Activated T-helper 1 cell treated with anti-CD3 and anti-CD28 coated beads, Interleukin-2, amount 50 U/mL, for 16 hours (primary cell): ENCODE measurements at places on chromosomes 7 and 10.

- no peak for DNase-seq
These were observed 251.2 kb downstream of the ARHGAP12 start for GRCh38 chr10:31677195-31678138.

DNA sequence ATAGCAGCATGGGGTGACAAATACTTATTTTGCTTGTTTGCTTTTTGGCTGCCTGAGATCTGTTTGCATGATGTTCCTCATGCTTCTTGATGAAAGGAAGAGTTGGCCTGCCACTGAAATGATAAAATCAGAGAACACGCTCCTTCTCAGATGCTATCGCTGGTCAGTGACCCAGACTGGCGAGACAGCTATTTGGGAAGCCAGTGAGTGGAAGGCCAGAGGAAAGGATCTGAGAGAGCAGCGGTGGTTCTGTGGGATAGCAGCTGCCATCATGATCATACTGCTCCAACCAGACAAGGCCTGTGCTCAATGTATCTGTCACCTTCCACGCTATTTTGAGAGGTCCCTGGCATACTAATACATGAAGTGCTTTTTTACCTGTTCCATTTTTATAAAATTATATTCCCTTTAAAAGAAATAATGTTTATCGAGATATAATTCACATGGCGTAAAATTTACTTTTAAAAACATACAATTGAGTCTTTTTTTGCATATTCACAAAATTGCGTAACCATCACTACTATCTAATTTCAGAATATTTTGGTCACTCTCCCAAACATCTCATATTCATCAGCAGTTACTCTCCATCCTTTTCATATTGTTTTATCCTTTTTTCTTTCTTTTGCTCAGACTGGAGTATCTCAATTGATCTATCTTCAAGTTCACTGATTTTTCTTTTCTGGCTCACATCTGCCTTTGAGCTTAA lies 695.1 kb downstream of the TNS3 start:
- no peak for DNase-seq

DNA sequence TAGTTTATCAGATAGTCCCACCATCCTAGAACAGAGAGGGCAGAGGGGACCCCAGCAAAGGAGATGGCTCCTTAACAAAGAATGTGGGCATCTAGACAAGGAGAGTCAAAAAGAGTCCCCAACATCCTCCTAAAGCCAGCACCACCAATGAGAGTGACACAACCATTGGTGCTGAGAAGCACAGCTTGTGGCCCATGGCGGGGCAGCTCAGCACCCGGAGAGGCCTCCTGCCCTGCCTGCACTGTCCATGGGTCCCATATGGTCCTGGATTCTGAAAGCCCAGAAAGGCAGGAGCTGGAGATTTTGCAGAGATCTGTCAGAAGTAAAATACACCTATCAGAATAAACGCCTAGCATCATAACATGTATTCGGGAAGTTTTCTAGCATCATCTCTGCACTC lies 311.8 kb upstream of the ZNF32 start:
- no peak for DNase-seq

DNA sequence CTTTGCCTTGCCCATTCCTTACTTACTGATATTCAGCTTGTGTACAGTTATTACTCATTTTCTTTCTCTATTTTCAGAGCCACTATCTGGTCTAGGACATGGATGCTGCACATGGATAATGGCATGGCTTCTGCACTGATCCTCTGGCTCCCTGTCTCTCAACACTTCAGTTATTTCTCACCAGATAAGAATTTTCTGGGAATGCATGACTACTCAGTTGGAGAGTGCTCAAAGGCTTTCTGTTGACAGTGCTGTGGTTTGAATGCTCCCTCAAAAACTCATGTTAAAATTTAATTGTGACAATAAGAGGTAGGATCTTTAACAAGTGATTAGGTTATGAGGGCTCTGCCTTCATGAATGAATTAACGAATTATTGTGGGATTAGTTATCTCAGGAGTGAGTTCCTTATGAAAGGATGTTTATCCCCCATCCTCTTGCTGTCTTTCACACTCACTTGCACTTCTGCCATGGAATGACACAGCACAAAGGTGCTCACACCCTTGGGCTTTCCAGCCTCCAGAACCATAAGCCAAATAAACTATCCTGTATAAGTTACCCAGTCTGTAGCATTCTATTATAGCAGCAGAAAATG lies 16.1 kb upstream of the PIK3CG start:
- DNase-seq, result no peak

DNA sequence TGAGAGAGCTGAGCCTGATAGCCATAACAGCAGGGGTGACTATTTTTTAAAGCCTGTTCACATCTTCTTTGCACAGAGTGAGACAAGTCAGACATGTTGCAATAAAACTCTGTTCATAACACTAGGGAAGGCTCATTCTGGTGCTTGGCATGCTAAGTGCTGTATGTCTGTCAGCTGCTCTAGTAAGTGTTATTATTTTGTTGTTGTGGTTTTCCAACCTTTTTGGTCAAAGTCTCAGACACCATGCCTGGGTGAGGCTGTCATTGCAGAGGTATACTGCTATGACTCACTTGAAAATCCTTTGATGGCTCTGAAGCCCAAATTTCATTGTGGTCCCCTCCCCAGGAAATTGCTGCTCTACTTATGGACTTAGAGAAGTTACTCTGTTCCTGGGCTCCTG lies 129.7 kb downstream of the ADRA2A start:
- DNase-seq, result no peak

DNA sequence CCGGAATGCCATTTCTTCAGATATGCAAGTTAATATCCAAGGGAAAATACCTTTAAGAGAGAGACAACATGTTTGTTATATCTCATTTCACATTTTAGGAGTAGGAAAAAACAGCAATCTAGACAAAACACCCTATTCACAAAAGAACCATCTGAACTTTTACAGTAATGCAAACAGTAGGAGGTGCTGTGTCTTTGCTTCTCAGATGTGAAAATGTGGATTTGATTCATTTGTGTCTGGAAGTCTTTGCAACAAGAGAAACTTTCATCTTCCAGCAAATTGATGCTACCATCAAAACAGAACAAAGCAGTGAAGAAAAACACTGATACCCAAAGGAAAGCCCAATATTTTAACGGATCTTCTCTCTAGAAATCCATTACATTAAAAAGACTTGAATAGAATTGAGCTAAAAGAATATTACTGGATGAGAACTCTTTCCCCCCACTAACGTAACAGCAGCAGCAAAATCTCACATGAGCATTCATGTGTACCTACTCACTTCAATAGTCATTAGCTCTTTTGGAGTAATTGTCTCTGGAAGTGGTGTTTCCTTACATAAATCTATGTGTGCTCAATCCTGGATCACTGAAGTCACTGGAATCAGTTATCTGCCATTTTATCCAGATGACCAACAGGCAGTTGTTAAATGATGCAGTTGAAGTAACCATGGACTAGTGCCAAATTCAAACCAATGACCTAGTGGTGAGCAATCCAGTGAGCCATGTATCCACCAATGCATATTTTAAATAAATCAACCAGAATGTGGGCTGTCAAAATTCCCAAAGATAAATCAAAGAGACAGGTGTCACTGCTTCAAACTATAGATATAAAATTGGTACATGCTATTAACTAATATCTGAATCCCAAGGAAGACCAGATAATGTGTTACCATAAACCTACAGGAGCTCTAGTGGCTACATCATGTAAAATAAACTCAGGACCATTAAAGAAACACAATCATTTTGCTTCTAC lies 1.8 kb downstream of the SEMA3C start:
- DNase-seq, result no peak

- DNase-seq, result no peak
These were observed 46.0 kb downstream of the RASGEF1A start for GRCh38 chr10:43220657-43221418.

GRCh38 chr10:124211921-124212320 lies 118.5 kb upstream of the CHST15 start:
- DNase-seq, result no peak

GRCh38 chr10:98638920-98639319 lies 192.2 kb upstream of the HPS1 start:
- no peak for DNase-seq

GRCh38 chr10:128877936-128878335 lies 589.1 kb upstream of the MGMT start:
- DNase-seq, result no peak

- DNase-seq, result no peak
These were observed 282.0 kb downstream of the SEC23IP start for GRCh38 chr10:120174491-120174890.

DNA sequence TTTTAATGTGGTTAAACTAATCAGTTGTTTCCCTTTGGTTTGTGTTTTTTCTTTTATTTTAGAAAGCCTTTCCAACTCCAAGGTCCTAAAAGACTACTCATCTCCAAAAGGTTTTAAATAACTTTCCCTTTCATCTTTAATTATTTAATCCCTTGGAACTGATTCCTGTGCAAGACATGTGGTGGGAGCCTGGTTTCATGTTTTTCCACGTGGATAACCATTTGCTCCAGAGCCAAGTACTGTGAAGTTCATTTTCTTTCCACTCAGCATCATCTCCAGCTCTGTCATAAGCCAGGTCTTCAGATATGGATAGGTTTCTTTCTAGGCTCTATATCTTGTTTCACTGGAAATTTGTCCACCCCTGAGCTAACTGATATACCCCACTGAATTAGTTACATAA lies 16.7 kb downstream of the PPP1R3C start:
- no peak for DNase-seq

- no peak for DNase-seq
These were observed 125.0 kb upstream of the ZNF746 start for GRCh38 chr7:149622444-149623210.

- no peak for DNase-seq
These were observed 67.6 kb downstream of the PRTFDC1 start for GRCh38 chr10:24884793-24885192.

- DNase-seq, result no peak
These were observed 10.7 kb upstream of the PSMG3 start for GRCh38 chr7:1580422-1581030.

DNA sequence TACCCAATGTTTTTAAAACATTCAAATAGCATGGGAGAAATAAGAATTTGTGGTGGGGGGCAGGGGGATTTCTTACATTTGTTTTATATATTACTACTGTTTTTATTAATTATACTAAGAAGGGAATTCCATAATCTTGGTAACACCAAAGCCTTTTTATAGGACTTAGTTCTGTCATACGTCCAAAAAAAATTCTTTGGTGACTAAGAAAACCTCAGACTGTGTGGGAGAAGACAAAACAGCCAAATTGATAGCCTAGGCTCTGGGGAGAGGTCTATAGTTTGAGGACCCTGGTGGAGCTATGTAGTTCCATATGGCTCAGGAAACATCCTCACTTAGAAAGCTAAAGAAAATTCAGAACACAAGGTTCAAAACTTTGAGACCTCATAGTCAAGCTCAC lies 23.4 kb downstream of the ACSM6 start:
- DNase-seq, result no peak

DNA sequence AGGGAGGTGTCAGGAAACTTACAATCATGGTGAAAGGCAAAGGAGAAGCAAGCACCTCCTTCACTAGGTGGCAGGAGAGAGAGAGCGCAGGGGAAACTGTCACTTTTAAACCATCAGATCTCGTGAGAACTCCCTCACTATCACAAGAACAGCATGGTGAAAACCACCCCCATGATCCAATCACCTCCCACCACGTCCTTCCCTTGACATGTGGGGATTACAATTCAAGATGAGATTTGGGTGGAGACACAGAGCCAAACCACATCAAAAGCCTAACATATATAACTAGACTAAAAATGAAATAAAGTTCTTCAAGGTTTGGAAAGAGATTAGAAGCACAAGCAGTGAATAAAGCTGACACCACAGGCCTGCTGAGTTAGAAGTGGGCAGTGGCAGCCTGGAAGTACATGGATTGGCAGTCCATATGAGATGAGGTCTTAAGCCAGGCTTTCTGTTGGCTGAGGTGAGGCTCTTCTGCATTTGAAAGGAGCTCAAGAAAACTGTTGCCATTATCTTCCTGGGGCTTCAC lies 96.4 kb upstream of the MDFIC start:
- DNase-seq, result no peak

DNA sequence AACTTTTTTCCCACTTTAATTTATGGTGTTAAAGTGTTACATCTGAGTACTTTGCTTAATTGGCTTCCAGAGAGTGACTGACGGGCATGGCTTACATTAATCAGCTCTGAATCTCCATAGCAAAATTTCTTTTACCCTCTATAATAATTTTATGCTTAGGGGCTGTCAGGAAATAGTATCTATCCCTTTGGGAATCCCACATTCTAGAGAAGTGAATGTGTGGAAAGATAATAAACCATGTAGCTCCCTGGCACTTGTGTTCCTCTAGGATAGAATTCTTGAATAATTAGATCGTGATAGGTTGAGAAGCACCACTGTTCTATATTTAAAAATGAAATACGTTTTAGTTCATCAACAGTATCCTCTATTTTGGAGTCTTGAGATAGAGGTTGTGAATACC lies 89.6 kb downstream of the DNAJB9 start:
- DNase-seq, result no peak
